Activated naive CD8-positive, alpha-beta T cell treated with anti-CD3 and anti-CD28 coated beads, Interleukin-2, amount 10 ng/mL, durations not matched to agents 7 days and 5 days (primary cell): ENCODE measurements at places on chromosomes 6 and 20.
A peak's percentile ranks its signal among the peaks of the same experiment; 100 is the strongest.

- no peaks in the 10 kb centered on the region for H3K4me1 ChIP-seq
- no peak overlapping the region for H3K27ac ChIP-seq
- no peak overlapping the region for H3K4me3 ChIP-seq
- H3K36me3 ChIP-seq: no peaks in the 10 kb centered on the region
Observed at GRCh38 chr6:51163843-51164529, 345.3 kb downstream of the TFAP2B start.

- no peaks in the 10 kb centered on the region for H3K4me1 ChIP-seq
- no peak overlapping the region for H3K4me3 ChIP-seq
- H3K27me3 ChIP-seq: no peaks in the 10 kb centered on the region
Observed at GRCh38 chr6:103983860-103984259, 875.9 kb downstream of the HACE1 start.

DNA sequence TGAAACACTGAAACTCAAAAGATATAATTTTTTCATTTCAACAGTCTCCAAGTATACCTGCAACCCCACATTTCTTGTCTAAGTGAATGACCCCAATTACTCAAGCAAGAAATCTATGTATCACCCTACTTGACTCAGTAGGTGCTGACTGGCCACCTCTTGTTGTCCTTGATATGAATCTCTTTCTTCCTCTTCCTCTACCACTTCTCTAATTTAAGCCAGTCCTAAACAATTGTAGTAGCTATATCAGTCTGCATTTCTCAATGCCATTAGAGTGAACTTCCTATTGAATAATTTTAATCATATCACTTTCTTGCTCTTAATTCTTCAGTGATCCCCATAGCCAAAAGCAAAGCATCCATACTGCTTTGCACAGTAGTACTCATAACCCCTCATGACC lies 93.2 kb downstream of the NKAIN2 start:
- no peaks in the 10 kb centered on the region for H3K4me1 ChIP-seq
- no peak overlapping the region for H3K4me3 ChIP-seq
- H3K36me3 ChIP-seq: no peaks in the 10 kb centered on the region
- DNase-seq: no peak
- H3K27me3 ChIP-seq: no peaks in the 10 kb centered on the region

DNA sequence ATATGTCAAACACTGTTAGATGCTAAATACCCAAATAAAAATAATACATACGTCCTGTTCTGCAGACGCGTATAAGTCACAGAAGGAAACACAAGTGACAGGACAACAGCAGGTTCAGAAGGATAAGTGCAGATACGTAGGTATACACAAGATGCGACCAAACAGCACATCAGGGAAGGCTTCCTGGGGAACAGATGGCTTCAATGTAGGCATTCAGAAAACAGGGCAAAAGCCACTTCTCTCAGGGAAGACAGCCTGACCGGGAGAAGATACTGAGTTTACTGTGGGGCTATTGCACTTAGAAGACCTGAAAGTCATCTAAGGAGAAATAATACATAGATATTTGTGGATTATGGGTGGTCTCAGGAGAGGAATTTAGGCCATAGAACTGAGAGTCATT lies 1.9 kb downstream of the HLA-DPA1 start:
- peaks cover 9% of the 10 kb centered on the region for H3K36me3 ChIP-seq
- H3K27ac ChIP-seq: no peak overlapping the region
- H3K27me3 ChIP-seq: peaks cover 5% of the 10 kb centered on the region

GRCh38 chr6:15264902-15265761 lies 19.3 kb downstream of the JARID2 start:
- H3K4me1 ChIP-seq: peaks cover 78% of the 10 kb centered on the region
- peak overlapping the region; percentile 51 for H3K4me3 ChIP-seq
- no peaks in the 10 kb centered on the region for H3K27me3 ChIP-seq
- peaks cover 24% of the 10 kb centered on the region for H3K36me3 ChIP-seq

- DNase-seq: no peak
- H3K36me3 ChIP-seq: no peaks in the 10 kb centered on the region
- no peaks in the 10 kb centered on the region for H3K4me1 ChIP-seq
- no peak overlapping the region for H3K4me3 ChIP-seq
Observed at GRCh38 chr20:22799687-22800086, 215.3 kb upstream of the FOXA2 start.

- peaks cover 11% of the 10 kb centered on the region for H3K27me3 ChIP-seq
- no peaks in the 10 kb centered on the region for H3K4me1 ChIP-seq
- DNase-seq: no peak
- H3K27ac ChIP-seq: no peak overlapping the region
Observed at GRCh38 chr6:151140767-151141166, 99.0 kb upstream of the AKAP12 start.

DNA sequence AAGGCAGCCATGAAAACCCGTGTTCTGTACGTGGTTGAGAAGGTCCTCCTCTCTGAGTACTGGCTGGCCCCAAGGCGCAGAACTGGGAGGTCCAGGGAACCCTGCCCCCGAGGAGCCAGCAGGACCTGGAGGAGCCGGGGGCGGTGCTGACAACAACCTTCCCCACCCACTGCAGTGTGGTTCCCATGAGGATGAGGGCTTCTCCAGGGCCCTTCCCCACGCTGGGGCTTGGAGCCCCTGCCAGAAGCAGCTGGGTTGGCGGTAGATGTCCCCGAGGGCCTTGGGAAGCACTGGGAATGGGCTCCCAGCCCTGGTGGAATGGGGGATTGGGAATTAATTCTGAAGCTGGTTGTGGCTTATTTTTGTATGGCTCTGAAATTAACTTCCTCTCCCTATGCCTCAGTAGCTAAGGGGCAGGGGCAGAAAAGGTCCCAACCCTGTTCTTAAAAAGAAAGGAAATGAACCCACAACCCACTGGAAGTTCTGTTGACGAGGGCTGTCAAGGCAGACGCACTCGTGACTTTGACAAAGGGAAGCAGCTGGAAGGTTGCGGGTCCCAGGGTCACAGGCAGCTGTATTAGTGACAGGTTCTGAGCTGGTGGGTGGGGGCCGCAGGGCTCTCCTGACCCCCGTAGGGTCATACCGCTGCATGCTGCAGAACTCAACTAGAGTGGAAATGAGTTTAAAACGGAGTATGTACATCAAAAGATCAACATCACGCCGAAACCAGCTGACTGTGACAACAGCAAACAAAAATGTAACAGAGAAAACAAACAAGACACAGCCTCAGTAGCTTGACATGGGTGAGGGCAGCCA lies 13.9 kb upstream of the HELZ2 start:
- H3K4me3 ChIP-seq: no peak overlapping the region
- peaks cover 11% of the 10 kb centered on the region for H3K36me3 ChIP-seq
- DNase-seq: no peak
- H3K27me3 ChIP-seq: peaks cover 4% of the 10 kb centered on the region
- no peak overlapping the region for H3K27ac ChIP-seq

- no peaks in the 10 kb centered on the region for H3K27me3 ChIP-seq
- H3K36me3 ChIP-seq: peaks cover 20% of the 10 kb centered on the region
- H3K4me1 ChIP-seq: peaks cover 28% of the 10 kb centered on the region
- H3K27ac ChIP-seq: no peak overlapping the region
- DNase-seq: no peak
Observed at GRCh38 chr20:17990278-17990972, 21.6 kb downstream of the MGME1 start.

DNA sequence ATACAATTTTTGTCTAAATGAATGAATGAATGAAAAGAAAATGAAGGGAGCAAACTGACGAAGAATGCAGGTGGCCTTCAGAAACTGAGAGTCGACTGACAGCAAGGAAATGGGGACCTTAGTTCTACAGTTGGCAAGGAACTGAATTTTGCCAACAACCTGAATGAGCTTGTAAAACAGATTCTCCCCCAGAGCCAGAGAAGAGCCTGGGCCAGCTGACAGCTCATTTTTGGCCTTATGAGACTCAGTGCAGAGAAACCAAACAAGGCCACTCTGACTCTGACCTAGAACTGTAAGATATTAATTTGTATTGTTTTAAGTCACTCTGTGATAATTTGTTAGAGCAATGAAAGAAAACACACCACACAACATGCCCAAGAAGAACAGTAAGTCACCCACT lies 21.8 kb downstream of the MAN1A1 start:
- no peak for DNase-seq
- H3K27ac ChIP-seq: no peak overlapping the region
- H3K27me3 ChIP-seq: no peaks in the 10 kb centered on the region
- H3K4me3 ChIP-seq: no peak overlapping the region
- peaks cover 47% of the 10 kb centered on the region for H3K4me1 ChIP-seq

DNA sequence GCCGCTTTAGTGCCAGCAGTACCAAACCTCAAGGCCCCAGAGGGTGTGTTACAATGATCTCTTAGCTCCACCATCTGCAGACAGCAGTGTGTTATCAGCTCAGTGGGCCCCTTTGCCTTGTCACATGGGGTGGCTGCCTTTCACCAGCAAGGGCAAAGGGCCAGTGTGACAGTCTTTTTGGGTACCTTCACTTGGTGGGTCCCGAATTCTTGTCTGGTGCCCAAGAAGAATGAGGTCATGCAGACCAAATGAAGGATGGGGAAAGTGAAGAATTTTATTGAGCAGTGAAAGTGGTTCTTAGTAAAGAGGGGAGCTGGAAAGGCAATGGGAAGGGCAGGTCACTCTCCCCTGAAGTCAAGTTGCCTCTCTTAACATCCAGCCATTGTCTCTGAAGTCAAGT lies 2.9 kb upstream of the SMIM28 start:
- H3K27me3 ChIP-seq: peaks cover 13% of the 10 kb centered on the region
- H3K4me3 ChIP-seq: no peak overlapping the region
- H3K36me3 ChIP-seq: no peaks in the 10 kb centered on the region
- peaks cover 2% of the 10 kb centered on the region for H3K4me1 ChIP-seq
- DNase-seq: no peak

DNA sequence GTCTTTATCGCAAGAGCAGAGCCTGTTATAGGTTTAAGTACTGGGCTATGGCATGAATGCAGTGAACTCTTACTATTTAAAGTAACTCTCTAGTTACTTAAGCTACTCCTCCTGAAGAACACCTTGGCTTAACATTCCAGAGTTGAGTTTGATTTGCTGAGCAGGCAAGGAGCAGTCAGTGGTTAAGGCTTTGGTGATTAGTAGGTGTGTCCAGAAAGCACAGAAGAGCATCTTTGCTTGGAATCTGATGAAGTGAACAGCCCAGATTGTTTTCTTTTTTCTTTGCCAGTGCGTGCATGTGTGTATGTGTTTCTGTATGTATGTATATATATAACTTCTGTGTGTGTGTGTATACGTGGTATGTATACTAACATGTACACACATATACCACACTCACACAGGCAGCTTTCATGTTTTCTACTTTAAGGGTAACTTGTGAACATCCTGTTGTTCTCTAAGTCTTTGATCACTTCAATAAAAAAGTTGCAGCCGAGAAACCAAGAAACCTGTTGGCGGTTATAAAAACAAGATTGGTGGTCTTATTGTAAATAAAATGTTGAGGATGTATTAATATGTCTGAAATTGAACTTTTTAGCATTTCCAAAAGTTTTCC lies 56.2 kb upstream of the TULP4 start:
- H3K27me3 ChIP-seq: no peaks in the 10 kb centered on the region
- H3K4me1 ChIP-seq: peaks cover 16% of the 10 kb centered on the region
- no peak overlapping the region for H3K27ac ChIP-seq
- DNase-seq: no peak

GRCh38 chr20:63466861-63467260 lies 5.6 kb downstream of the KCNQ2 start:
- H3K27ac ChIP-seq: no peak overlapping the region
- H3K36me3 ChIP-seq: no peaks in the 10 kb centered on the region
- DNase-seq: no peak
- peaks cover 13% of the 10 kb centered on the region for H3K27me3 ChIP-seq
- no peak overlapping the region for H3K4me3 ChIP-seq

GRCh38 chr6:130632897-130633296 lies 194.3 kb upstream of the SMLR1 start:
- no peak overlapping the region for H3K4me3 ChIP-seq
- peaks cover 3% of the 10 kb centered on the region for H3K4me1 ChIP-seq
- no peak for DNase-seq
- H3K27me3 ChIP-seq: no peaks in the 10 kb centered on the region
- peaks cover 15% of the 10 kb centered on the region for H3K36me3 ChIP-seq

DNA sequence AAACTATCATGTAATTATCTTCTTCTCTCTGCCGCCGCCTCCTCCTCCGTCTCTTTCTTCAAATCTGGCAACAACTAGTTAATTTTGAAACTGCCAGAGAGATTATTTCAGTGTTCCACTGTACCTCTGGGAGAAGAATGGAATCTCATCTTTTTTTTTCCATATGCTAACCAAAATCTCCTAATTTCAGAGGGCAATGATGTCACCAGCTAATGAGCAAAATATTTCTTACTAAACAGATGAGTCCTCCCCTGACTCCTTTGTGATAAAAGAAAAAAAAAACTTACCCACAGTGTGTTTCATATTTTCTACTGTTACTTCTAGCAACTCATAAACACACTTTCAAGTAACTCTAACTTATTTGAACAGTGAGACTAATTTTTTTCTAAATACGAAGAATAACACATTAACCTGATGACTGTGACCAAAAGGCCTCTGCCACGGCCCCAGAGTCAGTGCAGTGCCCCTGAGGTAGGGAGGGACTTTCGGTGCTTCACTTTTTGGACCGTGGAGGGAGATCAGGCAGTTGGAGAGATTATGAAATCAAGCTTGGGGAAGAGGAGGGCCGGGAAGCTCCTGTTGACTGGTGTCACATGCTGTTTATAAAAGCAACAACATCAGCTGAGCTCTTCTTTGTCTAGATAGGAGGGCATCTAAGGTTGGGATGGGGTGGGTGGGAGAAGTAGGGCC lies 159.6 kb downstream of the SASH1 start:
- no peak overlapping the region for H3K27ac ChIP-seq
- no peaks in the 10 kb centered on the region for H3K4me1 ChIP-seq
- H3K36me3 ChIP-seq: no peaks in the 10 kb centered on the region
- no peak overlapping the region for H3K4me3 ChIP-seq
- peaks cover 6% of the 10 kb centered on the region for H3K27me3 ChIP-seq
- no peak for DNase-seq

GRCh38 chr6:113599444-113599843 lies 257.7 kb upstream of the MARCKS start:
- H3K36me3 ChIP-seq: no peaks in the 10 kb centered on the region
- no peaks in the 10 kb centered on the region for H3K4me1 ChIP-seq
- DNase-seq: no peak
- H3K4me3 ChIP-seq: no peak overlapping the region
- peaks cover 7% of the 10 kb centered on the region for H3K27me3 ChIP-seq

DNA sequence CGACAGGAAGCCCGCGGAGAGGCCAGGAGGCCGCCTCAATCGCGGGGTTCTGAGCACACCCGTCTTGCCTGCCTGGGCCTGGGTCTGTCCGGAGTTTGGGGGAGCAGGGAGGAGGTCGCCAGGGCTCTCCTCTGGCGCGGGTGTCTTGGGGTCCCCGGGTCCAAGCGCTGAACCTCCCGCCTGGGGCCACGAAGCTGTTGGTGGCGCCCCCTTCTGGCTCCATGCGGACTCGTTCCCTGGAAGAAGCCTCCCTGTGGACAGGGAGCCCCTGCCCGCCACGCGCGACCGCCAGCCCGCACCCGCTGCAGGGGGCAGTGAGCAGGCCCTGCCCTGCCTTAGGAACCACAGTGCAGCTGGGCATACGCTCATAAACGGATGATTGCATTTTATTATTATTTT lies 44.7 kb downstream of the MCUR1 start:
- no peak overlapping the region for H3K27ac ChIP-seq
- H3K4me1 ChIP-seq: peaks cover 26% of the 10 kb centered on the region
- no peaks in the 10 kb centered on the region for H3K36me3 ChIP-seq
- no peaks in the 10 kb centered on the region for H3K27me3 ChIP-seq
